Hindlimb muscle (tissue), 1 donor: ENCODE measurements at places on chromosomes 12 and 14. TPM values are rescaled to one million over a fixed set of nuclear protein-coding genes. Genes with fewer than 3 reads are reported as not detected.

The ANKRD52 gene
- 18.9 TPM for polyA plus RNA-seq

DNA sequence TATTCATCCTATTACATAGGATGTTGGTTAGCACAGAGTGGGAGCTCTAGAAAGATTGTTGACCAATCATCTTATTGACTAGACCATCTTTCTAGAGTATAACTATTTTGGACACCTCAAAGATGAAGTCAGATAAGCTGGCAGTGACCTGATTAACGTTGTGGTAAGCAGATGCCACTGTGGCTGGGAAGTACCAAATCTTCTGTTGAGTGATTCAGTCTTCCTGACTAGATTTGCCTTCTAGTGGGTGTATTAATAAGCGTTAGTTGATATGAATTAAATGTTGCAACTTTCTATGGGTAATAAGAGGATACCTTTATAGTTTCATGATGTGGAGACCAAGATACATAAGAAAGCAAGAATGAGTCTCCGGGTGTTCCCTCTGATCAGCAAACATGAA is 51.2 kb upstream of the HELB start:
- DNase-seq = no peak

GRCh38 chr14:24712909-24713308 is 78.9 kb upstream of the GZMB start:
- DNase-seq = no peak

GRCh38 chr14:76872796-76873432 is 46.7 kb downstream of the LRRC74A start:
- DNase-seq = no peak

The NPC2 gene
- 82.5 TPM for polyA plus RNA-seq

- DNase-seq = no peak
These were observed 628 bp downstream of the TAS2R30 start for GRCh38 chr12:11133816-11134215.

GRCh38 chr12:133038118-133038709 is 905 bp downstream of the ZNF84 start:
- no peak for DNase-seq

- DNase-seq = no peak
These were observed 723.7 kb downstream of the C12orf50 start for GRCh38 chr12:87305481-87305880.

DNA sequence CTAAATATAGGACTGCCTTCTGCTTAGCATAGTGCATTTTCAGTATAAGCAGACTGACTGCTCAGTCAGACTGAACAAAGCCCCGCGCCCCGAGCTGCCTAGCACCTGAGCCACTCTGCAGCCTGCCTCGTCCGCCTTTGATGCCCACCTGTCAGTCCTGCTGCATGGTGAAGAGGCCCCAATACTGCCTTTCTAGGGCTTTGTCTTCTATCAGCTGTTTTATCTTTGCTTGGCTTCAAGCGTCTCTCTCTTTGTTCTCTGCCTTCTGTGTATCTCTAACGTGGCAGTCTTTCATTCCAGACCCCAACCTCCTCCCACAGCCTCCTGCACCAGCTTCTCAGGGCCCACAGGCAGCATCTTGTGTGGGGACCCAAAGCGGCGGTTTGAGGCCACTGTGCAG is 1001.0 kb downstream of the VRK1 start:
- no peak for DNase-seq

GRCh38 chr12:76490763-76491162 is 68.8 kb downstream of the OSBPL8 start:
- DNase-seq = no peak

GRCh38 chr12:176321-177181 is 37.4 kb downstream of the SLC6A12 start:
- DNase-seq = no peak

DNA sequence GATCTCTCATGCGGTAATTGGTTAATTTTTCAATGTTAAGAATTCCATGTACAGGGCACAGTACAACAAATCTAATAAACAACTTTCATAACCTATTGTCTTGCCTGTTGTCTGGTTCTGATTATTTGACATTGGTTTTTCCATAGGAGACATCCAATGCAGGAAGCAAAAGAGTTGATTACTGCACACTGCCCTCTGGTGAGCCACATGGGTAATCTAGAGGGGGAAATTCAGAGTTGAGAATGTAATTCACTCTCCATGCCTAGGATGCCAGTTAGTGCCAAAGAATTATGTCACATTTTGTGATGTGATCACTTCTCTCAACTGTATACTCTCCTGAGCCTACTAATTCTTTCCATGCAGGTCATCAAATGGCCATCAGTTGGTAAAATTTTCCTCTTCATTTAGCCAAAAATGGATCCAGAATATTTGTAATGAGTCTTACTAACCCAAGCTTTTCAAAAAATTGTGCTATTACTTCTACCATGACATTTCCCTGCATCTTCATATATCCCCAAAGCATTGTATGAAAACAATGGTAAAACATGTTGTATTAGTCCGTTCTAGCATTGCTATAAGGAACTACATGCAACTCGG is 17.7 kb upstream of the CCDC91 start:
- DNase-seq = no peak

DNA sequence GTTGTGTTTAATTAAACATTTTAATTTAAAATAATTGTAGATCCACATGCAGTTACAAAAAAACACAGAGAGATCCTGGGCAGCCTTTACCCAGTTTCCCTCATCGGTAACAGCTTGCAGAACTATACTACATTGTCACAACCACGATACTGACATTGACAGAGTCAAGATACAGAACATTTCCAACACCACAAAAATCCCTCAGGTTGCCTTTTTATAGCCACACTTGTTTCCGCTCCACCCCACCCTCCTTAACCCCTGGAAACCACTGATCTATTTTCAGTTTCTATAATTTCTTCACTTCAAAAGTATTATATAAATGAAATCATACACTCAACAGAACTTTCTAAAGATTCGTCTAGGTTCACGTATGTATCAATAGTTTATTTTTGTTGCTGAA is 458.8 kb upstream of the SOX5 start:
- DNase-seq = no peak

The CPSF6 gene
- 51.6 TPM for polyA plus RNA-seq

The CAPS2 gene
- polyA plus RNA-seq = 2.7 TPM

- no peak for DNase-seq
These were observed 16.8 kb downstream of the MSI1 start for GRCh38 chr12:120352117-120352516.

The EAPP gene
- polyA plus RNA-seq = 28.6 TPM

The DPPA3 gene
- not detected for polyA plus RNA-seq

DNA sequence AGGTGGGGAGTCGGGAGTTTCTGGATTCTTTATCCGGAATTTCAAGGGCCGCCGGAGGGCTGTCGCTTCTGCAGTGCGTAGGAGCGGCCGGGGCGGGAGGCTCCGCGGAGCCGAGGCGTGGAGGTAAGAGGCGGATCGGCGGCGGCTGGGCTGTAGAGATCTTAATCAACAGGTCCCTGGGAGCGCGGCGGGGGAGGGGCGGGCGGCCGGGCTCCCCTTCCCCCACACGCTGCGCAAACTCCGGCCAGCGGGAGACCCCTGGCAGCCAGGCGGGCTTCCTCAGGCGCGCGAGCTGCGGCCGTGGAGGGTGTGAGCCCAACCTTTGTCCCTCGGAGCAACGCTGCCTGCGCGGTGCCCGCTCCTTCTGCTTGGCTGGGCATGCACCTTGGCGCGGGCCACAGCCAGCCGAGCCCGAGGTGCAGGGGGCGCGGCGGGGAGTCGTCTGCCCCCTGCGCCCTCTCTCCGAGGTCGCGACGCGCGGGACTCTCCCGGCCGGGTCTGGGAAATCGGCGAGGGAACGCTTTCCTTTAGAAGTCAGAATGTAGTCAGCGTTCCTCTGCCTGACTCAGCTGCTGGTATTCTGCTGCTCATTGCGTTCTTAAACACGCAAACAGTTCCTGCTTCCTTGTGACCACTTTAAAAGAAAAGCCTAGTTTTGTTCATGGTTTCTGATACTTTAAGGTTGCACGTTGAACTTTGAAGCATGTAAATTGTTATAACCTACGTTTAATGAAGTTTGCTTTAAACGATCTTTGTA is at the start of gene PALS1:
Gene PALS1 (plus strand): TSS at position 25 of the 757 bp plus-strand sequence. CDS start 37,736 bp downstream, outside the sequence.
- no peak for DNase-seq

DNA sequence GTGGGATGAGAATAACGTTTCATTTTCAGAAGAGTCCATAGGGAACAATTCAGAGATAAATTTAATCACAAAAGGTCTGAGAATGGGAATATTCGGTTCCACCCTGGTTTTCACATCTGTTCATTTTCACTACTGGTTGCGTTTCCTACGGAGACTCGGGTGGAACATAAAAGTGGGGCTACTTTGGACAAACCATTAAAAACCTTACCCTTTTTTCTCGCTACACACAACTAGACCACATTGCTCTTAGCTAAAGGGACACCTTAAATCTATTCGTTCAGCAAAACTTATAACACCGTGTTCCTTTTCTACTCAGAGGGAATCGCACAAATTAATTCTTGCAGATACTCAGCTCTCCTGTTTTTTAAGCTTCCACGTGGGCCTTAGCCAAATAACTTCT is 1.0 kb upstream of the SUDS3 start:
- no peak for DNase-seq

DNA sequence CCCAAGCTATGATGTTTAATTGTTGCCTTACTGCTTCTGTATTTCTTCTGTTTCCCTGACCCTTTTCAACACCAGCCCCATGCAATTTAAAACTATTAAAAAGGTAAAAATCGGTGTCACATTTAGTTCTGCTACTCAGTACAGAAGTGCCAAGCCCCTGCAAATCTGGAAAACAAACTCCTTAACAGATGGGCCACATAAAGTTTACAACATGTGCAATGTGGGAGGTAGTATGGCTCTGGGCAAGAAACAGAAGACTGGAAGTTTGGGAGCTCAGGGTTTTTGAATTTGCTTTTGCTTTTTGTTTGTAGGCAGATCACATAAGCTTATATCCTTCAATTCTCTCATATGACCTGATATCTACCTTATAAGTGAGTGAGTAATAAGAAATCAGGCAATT is 404.0 kb upstream of the ATP2B1 start:
- DNase-seq = no peak

GRCh38 chr14:70879448-70879847 is 27.8 kb upstream of the PCNX1 start:
- DNase-seq = no peak

GRCh38 chr12:79673354-79673753 is 17.4 kb downstream of the PAWR start:
- DNase-seq = no peak

GRCh38 chr12:56991319-56992246 is 14.8 kb downstream of the ZBTB39 start:
- no peak for DNase-seq

- DNase-seq = no peak
These were observed 757.6 kb downstream of the MED13L start for GRCh38 chr12:115519887-115520286.

DNA sequence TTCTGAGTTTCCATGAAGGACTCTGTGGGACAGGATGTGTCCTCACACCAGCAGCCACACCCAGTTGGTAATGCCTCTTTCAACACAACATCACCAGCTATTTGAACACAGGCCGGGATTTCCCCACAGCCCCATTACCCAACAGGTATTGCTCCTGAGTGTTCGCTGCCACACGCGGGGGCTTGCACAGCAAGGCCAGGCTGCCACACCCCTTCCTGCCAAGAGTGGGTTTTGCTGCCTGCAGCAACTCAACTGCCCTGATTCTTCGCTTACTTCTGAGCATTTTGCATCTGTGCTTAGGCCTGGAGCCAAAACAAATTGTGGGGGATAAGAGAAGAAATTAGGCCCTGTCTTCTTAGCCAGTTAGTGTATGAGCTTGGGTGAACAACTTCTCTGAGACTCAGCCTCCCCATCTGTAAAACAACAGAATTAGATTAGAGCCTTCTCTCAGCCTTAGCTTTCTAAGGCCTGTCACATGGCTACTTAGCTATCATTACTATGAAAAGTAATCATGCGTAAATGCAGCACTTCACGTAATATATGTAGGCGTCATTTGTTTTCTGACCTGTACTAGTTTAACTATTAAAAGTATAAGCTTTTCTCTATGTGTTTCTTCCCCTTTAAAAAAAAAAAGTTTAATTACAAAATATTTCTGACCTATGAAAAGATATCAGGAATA is 20.0 kb downstream of the CKAP4 start:
- no peak for DNase-seq

GRCh38 chr14:88194531-88194930 is 128.5 kb downstream of the KCNK10 start:
- no peak for DNase-seq

DNA sequence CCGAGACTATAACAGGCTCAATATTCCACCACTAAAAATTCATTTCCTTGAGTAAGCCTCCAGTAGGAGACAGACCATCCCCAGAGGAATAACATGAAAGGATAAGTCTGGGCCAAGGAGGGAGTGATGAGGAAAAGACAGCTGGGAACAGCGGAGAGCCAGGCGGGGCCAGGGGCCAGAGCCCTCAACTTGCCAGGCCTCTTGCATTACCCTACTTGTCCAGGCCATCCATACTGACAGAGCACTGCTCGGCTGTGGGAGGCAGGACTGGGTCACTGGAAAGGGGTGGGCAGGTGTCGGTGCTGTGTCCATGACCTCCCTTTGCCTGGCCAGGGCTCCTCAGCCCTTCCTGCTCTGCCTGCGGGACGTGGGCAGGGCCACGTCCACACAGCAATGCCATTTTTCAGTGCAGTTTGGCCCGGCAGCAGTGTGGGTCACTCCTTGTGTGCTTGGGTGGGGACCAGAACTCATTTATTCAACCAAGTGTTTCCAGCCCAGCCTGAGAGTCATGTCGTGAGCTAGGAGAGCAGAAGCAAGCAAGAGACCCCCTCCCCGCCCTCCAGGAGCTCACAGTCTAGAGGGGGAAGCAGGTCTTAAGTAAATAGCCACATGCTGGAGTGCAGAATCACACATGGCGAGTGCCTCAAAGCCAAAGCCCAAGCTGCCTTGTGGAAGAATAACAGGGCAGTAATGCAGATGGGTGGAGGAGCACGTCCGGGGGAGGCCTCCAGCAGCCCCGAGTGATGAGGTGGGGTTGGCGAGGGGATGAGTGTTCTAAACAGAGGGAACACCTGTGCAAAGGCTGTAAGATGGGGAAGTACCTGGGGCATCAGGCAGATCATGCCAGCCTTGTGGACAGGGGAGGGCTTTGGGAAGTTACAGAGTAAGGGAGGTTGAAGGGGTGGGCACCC is 8.9 kb upstream of the FAIM2 start:
- DNase-seq = no peak

DNA sequence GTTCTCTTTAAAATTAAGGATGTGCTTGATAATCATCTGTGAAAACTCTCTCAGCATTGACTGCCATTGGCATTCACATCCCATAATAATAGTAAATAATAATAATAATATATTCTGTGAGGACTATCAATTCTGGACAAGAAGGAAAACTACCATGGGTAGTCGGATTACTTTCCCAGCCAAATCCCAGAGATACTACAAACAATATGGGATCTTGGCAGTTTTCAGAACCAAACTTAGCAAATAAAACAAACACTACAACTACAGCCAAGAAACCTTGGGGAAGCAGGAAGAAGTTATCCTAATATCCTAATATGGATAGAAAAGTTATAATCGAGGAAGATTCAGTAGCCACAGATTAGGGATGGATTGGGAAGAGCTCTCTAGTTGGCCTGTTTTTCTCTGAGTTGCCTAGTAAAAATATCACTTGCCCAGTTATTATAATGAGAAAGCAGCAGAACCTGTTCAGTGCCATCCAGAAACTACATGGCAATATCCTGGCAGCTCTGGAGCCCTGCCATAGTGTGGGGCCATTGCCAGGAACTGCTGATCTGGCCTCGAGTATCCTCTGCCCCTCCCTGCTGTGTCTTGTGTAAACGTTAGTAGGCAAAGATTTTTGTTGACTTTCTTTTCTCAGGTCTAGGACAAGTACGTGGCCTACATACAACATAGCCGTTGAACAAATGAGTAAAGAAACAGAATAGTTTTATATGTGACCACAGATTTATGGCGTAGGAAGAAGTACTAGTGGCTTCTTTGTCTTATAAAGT is 193.5 kb downstream of the SLC2A13 start:
- no peak for DNase-seq
